ENCODE measurements at places on chromosomes 12 and 14.

DNA sequence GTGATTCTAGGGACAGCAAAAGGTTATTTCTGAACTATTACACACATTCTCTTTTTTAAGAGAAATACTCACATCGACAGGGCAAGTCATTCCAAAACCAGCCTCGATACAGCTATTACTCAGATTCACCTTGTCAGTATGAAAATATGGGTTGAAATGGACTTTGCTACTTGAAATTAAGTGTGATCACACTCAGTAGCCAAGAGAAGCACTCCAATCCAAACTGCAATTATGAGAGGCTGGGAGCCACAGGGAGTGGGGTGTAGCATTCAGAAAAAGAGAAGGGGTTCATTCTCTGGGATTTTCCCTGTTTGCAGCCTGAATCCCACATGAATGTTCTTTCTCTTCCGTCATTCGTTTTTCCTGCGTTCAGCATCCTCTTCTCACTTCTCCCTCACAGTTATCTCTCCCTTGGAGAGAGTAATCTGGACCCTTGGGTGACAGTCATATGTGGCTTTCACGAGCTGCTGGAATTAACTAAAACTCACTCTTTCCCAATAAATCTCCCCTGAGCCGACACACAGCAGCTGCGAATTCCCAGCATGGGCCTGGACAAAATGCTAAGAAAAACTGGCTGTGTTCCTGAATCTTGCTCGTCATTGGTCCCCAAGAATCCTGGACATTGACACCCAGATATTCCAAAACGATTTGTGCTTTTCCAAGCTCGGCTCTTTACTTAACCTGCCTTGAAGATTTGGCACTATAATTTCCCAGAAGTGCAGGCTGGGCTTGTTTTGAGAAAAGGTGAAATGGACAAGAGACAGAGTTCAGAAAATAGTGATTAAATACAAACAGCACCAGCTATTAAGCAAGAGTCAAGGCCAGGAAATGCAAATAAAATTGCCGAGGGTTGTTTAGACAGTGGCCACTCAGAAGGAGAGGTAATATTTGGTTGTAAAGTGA, 199.5 kb upstream of the PLEKHG7 start:
- H3K27ac ChIP-seq, result peak overlapping the region; percentile 94
- H3K27me3 ChIP-seq, result no peaks in the 10 kb centered on the region
- peak overlapping the region; percentile 15 for H3K4me3 ChIP-seq
- H3K4me1 ChIP-seq, result peaks cover 47% of the 10 kb centered on the region
- H3K36me3 ChIP-seq, result peaks cover 6% of the 10 kb centered on the region

GRCh38 chr14:22837750-22838538, 1.6 kb downstream of the MMP14 start:
- no peak overlapping the region for H3K4me3 ChIP-seq
- peaks cover 39% of the 10 kb centered on the region for H3K36me3 ChIP-seq
- peaks cover 3% of the 10 kb centered on the region for H3K4me1 ChIP-seq
- peaks cover 21% of the 10 kb centered on the region for H3K27me3 ChIP-seq

- no peaks in the 10 kb centered on the region for H3K4me1 ChIP-seq
- no peak overlapping the region for H3K4me3 ChIP-seq
- no peak overlapping the region for H3K27ac ChIP-seq
Measured at GRCh38 chr12:87687362-87687761, 341.8 kb downstream of the C12orf50 start.

GRCh38 chr12:116400636-116401372, 123.3 kb upstream of the MED13L start:
- no peak overlapping the region for H3K4me3 ChIP-seq
- H3K4me1 ChIP-seq, result no peaks in the 10 kb centered on the region
- no peaks in the 10 kb centered on the region for H3K36me3 ChIP-seq

DNA sequence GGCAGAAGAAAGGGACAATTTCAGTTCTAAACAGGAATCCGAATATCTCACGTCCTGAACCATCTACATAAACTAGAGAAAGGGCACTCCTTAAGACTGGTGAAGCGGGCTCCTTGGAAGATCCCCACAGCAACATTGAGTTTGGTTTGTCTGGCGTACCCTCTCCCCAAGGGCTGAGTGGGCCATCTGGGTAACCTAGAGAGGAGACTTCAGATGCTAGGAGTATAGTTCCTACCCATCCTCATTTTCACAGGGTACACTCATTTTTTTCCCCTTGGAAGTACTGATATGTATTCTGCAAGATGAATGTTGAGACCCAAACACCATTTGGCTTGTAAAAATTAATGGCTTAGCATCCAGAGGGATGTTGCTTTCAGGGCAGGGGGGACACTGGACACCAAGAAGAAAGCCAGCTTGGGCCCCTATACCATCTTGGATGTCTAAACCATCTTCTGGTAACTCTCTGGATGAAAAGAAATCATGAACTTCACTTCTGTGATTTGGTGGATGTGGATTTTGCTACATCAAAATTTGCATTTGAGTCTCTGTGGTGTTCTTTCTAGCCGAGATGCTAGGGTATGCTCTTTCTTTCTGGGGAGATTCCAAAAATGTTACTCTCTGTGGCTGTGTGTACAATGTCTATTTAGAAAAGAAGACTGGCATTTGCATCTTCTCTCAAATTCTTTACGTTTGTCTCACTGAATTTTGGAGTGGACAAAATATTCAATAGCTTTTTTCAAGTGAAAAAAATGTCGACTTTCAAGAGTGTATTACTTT, 97.7 kb downstream of the ETV6 start:
- no peaks in the 10 kb centered on the region for H3K27me3 ChIP-seq
- H3K36me3 ChIP-seq, result peaks cover 22% of the 10 kb centered on the region
- H3K27ac ChIP-seq, result no peak overlapping the region

- peaks cover 4% of the 10 kb centered on the region for H3K4me1 ChIP-seq
- H3K36me3 ChIP-seq, result no peaks in the 10 kb centered on the region
- DNase-seq, result no peak
- H3K4me3 ChIP-seq, result no peak overlapping the region
- peaks cover 31% of the 10 kb centered on the region for H3K27me3 ChIP-seq
- no peak overlapping the region for H3K27ac ChIP-seq
Measured at GRCh38 chr14:67423424-67423823, 11.5 kb upstream of the PLEK2 start.

DNA sequence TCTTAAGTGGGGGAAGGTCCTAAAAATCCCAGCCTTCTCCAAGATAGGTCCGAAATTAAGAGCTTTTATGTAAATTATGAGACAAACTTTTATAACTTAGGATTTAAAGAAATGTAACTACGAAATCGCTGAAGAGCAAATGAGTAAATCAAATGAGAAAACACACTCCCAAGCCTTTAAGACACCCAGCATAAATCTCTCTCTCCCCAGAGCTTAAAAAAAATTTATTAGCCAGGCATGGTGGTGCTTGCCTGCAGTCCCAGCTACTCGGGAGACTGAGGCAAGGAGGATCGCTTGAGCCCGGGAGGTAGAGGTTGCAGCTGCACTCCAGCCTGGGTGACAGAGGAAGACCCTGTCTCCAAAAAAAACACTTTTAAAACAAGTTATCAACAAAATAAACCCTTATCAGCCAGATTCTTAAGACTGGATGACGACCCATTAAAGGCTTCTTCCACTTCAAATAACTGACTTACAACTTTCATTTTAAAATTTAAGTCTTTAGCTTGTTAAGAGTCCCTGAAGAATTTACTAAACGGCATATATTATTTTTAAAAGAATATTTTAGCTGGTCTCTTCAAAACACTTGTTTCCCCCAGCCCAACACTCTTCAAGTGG, 3.2 kb downstream of the PTGES3 start:
- peaks cover 29% of the 10 kb centered on the region for H3K4me1 ChIP-seq
- DNase-seq, result no peak
- no peaks in the 10 kb centered on the region for H3K27me3 ChIP-seq
- peak overlapping the region; percentile 83 for H3K4me3 ChIP-seq
- H3K27ac ChIP-seq, result peak overlapping the region; percentile 94
- peaks cover 62% of the 10 kb centered on the region for H3K36me3 ChIP-seq

DNA sequence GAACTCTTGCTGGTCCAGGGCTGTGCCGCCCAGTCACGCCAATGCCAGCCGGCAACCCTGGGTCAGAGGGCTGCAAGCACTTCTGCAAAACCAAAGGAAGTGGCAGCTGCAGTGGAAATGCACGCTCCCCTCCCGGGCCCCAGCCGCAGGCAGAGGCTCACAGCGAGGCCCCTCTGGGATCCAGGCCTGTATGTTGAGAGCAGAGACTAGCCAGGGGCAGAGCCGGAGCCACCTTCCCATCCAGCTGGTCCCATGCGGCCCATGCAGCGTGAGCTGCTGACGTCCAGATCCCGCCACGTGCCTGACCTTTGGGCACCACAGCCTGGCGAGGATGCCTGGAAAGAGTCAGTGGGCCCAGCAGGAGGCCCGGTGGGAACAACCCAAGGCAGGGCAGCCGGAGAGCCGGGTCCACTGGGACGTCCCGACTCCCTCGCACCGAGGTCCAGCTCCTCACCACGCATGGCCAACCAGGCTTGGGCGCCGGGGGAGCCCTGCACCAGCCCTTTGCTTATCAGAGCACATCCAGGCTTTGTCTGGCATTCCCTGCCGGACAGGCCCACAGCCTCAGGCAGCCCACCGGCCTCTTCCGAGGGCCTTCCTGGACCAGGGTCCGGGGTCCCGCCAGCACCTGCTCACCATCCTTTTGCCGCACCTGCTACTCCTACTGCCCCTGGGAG, 4.3 kb downstream of the GPR132 start:
- peaks cover 39% of the 10 kb centered on the region for H3K36me3 ChIP-seq
- H3K4me3 ChIP-seq, result peak overlapping the region; percentile 76
- DNase-seq, result no peak
- no peaks in the 10 kb centered on the region for H3K27me3 ChIP-seq
- peak overlapping the region; percentile 97 for H3K27ac ChIP-seq

- H3K4me1 ChIP-seq, result peaks cover 15% of the 10 kb centered on the region
- no peaks in the 10 kb centered on the region for H3K27me3 ChIP-seq
- H3K4me3 ChIP-seq, result no peak overlapping the region
- H3K27ac ChIP-seq, result no peak overlapping the region
- H3K36me3 ChIP-seq, result peaks cover 12% of the 10 kb centered on the region
- DNase-seq, result no peak
Measured at GRCh38 chr12:4563336-4563735, 1.3 kb downstream of the DYRK4 start.

- peaks cover 32% of the 10 kb centered on the region for H3K27me3 ChIP-seq
- H3K36me3 ChIP-seq, result no peaks in the 10 kb centered on the region
- H3K27ac ChIP-seq, result no peak overlapping the region
- no peak for DNase-seq
- peaks cover 5% of the 10 kb centered on the region for H3K4me1 ChIP-seq
- H3K4me3 ChIP-seq, result no peak overlapping the region
Measured at GRCh38 chr12:75744607-75745256, 233.3 kb upstream of the KRR1 start.

- no peaks in the 10 kb centered on the region for H3K27me3 ChIP-seq
- H3K27ac ChIP-seq, result no peak overlapping the region
- no peak for DNase-seq
- H3K4me3 ChIP-seq, result no peak overlapping the region
- H3K4me1 ChIP-seq, result no peaks in the 10 kb centered on the region
Measured at GRCh38 chr12:91763654-91764370, 381.8 kb downstream of the BTG1 start.

DNA sequence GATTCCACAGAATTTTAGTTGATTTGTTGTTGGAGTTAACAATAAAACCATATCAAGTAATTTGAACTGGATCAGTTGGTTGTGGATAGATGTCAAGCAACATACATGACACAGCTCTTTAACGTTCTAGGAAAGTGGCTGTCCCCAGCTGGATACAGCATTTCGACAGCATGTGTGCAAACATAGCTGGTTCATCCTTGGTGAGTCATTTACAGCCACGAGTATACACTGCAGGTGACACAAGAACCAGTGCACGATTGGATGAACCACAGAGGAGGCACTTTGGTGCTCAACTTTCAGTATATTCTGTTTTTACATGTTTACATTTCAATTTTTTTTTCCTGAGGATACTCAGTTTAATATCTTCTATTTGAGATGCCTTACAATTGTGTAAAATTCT, 242.4 kb downstream of the TMEM117 start:
- H3K27ac ChIP-seq, result no peak overlapping the region
- no peaks in the 10 kb centered on the region for H3K4me1 ChIP-seq
- no peaks in the 10 kb centered on the region for H3K27me3 ChIP-seq
- no peaks in the 10 kb centered on the region for H3K36me3 ChIP-seq
- H3K4me3 ChIP-seq, result no peak overlapping the region

GRCh38 chr12:40063414-40063813, 42.5 kb downstream of the SLC2A13 start:
- DNase-seq, result no peak
- no peaks in the 10 kb centered on the region for H3K27me3 ChIP-seq
- H3K27ac ChIP-seq, result no peak overlapping the region
- no peaks in the 10 kb centered on the region for H3K4me1 ChIP-seq
- H3K4me3 ChIP-seq, result no peak overlapping the region
- no peaks in the 10 kb centered on the region for H3K36me3 ChIP-seq

DNA sequence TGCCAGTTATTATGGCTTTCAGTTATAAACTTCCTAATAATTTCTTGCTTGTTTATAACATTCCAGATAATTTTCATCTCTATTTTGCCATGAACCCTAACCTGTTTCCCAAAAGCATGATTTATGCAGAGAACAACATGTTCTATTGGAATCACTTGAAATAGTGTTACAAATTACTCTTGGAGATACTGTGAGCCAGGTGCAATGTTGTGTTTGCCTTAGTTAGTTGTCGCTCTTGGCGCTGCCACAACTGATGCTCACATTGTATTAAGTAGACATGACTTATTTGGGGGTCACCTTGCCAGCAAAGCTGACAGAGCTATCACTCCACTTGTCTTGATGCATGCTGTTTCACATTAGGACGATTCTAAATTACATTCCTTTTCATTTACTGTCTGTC, 49.4 kb downstream of the TSPAN8 start:
- no peaks in the 10 kb centered on the region for H3K4me1 ChIP-seq
- no peak overlapping the region for H3K4me3 ChIP-seq
- no peak for DNase-seq
- no peak overlapping the region for H3K27ac ChIP-seq

DNA sequence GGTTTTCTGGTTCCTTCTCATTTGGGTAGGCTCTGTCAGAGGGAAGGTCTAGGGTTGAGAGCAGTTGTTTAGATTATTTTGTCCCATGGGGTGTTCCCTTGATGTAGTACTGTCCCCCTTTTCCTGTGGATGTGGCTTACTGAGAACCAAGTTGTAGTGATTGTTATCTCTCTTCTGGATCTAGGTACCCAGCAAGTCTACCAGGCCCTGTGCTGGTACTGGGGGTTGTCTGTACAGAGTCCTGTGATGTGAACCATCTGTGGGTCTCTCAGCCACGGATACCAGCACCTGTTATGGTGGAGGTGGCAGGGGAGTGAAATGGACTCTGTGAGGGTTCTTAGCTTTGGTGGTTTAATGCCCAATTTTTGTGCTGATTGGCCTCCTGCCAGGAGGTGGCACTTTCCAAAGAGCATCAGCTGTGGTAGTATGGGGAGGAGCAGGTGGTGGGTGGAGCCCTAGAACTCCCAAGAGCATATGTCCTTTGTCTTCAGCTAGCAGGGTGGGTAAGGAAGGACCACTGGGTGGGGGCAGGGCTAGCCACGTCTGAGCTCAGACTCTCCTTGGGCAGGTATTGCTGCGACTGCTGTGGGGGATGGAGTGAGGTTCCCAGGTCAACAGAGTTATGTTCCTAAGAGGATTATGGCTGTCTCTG, 179.3 kb upstream of the BTG1 start:
- no peak overlapping the region for H3K27ac ChIP-seq
- no peak overlapping the region for H3K4me3 ChIP-seq
- no peak for DNase-seq
- peaks cover 13% of the 10 kb centered on the region for H3K4me1 ChIP-seq
- peaks cover 7% of the 10 kb centered on the region for H3K36me3 ChIP-seq

All from activated T-helper 2 cell treated with anti-CD3 and anti-CD28 coated beads, Interferon-gamma antibody, Interleukin-2, Interleukin-4, amounts not matched to agents 10 μg/mL and 5 μg/mL and 100 μg/mL, durations not matched to agents 14 hours and 24 hours and 36 hours (primary cell).